ENCODE measurements at places on chromosomes 6 and 20.

DNA sequence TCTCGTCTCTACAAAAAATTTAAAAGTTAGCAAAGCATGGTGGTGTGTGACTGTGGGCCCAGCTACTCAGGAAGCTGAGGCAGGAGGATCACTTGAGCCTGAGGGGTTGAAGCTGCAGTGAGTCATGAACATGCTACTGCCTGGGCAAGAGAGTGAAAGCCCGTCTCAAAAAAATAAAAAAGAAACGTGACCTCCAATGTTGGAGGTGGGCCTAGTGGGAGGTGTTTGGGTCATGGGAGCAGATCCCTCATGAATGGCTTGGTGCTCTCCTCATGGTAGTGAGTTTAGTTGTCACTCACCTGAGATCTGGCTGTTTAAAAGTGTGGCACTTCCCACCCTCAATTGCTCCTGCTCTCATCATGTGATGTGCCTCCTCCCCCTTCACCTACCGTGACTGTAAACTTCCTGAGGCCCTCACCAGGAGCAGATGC lies 24.3 kb downstream of the RBL1 start:
- no peak for DNase-seq

- no peak for DNase-seq
These were observed 160.9 kb downstream of the DTNBP1 start for GRCh38 chr6:15501826-15502445.

- DNase-seq = no peak
These were observed 218.4 kb upstream of the GGTLC1 start for GRCh38 chr20:24206995-24207394.

DNA sequence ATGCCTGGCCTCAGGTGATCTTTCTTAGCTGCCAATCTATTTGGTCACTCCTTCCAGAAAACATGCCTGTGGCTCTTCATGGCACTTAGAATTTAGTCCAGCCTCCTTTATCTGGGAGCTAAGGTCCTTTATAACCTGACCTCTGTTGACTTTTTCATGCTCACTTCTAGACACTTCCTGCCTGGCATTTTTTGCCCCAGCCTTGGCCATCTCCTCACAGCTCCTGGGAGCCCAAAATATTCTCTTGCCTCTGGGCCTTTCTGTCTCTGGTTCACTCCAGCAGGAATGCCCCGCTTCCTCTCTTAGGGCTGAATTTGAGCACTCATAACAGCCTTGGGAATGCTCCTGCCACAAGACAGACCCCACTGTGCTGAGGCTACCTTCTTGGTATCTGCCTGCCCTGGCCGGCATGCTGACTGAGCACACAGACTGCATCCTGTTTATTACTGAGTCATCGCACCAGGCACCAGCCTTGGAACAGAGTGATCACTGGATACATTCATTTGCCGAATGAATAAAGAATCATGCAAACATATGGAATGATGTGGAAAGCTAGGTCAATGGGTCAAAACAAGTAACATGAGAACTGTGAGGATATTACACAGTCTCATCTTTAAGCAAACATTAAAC lies 5.8 kb upstream of the EEF1E1 start:
- DNase-seq = no peak

GRCh38 chr6:16854986-16855385 lies 93.7 kb upstream of the ATXN1 start:
- no peak for DNase-seq

DNA sequence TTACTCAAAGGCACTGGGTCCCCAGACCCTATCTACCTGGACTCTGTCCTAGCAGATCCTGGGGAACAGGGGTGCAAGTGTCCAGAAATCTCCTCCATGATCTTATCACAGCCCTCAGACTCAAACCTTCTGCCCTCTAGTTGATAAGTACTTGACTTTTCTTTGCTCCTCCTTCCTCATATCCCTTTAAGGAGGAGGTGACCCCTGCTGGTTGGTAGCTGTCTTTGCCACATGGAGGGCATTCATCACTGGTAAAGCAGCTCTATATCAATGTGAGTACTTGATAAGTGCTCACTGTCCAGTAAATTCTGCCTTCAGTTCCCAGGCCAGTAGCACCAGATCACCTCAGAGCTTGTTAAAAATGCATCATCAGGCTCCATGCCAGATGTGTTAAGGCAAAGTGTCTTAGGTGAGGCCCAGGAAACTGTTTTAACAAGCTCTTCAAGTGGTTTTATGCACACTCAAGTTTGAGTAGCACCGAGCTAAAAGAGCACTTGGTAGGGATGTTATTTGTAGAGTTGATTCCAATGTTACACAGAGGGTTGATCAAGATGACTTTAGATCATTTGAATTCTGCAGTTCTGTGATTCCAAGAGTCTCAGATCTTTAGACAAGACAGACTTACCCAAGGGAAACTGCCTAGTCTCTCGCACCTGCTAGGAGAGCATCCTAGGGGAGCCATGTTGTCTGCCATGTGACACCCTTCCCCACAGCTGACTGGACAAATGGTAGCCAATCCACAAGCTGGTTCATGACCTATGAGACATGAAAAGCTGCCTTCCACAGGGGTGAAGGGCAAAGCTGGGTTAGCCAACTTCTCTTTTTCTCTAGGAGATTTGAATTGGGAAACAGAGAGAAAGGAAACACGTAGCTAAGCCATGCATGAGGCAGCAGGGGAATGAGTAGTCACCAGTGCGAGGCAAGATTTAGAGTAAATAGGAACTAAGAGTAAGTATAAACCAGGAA lies 18.6 kb downstream of the TREML2 start:
- no peak for DNase-seq

All from ureter (tissue), 1 donor.